Stimulated activated CD4-positive, alpha-beta T cell treated with anti-CD3 and anti-CD28 coated beads, Interleukin-1b, Interleukin-23, amount 100 ng/mL, for 1 hour (primary cell): ENCODE measurements at places on chromosomes 4 and X.

DNA sequence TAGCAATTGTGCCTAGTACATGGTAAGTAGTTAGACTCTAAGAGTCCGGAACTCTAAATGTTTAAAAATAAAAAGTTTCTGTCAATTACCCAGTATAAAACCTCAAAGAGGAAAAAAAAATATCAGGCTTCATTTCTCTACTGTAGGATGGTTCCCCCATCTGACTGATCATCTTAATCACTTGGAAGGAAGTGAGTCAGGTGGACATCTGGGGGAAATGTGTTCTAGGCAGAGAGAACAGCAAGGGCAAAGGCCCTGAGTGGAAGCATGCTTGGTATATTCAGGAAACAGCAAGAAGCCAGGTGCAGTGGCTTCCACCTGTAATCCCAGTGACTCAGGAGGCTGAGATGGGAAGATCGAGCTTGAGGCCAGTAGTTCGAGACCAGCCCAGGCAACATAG lies 2.9 kb upstream of the EIF1AX start:
- no peak for DNase-seq

DNA sequence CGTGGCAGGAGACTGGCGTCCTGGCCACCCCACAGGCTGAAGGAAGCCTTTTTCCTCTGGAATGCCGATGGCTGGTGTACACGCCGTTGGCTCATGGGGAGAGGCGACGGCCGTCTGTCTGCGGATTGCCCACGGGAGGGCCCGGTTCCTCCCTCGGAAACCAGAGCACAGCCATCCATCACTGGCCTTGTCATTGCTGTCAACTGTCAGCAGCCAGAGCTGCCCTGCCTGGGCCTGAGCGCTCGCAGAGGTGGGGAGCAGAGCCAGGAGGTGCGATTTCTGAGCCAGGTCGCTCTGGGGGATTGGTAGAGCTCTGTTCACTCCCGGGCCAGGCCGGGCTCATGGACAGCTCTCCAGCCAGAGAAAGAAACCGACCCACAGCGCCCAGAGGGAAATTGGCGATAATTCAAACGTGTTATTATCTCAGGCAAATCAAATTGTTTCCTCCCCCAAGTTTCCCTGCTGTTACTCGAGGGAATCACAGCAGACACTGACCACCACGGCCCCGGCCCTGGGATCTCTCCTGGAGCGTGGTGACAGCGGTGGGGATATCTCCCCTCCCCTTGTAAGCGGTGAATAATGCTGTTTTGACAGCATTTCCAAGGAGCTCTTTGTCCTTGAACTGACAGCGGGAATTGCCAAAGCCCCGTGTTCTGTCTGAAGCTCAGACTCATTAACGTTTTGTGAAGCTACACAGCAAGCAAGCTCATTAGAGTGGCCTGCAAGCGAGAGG lies 220.9 kb upstream of the PSAPL1 start:
- DNase-seq, result no peak

DNA sequence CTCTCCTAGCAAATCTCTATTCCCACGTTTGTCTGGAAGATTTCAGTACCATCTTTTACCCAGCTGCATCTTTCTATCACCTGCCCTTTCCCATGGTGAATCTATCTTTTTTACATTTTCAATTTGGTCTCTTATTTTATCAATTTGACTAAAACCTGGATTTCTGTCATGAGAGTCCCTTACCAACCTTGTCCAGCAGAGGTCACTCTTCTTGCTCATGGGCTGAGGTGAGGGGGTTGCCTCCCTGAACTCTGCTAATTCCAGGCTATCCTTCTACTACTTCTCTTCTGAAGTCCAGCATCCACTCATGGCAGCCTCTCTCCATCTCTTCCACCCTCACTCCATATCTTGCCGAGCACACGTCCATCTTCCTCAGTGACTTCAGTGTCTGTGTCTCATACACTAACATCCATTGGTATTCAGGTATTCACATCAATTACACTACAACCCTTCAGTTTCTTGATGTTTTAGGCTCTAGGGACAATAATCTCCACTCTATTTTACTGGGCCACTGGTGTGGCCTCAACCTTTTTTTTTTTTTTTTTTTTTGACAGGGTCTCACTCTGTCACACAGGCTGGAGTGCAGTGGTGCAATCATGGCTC lies 17.8 kb upstream of the ZNF827 start:
- no peak for DNase-seq

GRCh38 chrX:116239944-116240840 lies 69.6 kb downstream of the AGTR2 start:
- no peak for DNase-seq

DNA sequence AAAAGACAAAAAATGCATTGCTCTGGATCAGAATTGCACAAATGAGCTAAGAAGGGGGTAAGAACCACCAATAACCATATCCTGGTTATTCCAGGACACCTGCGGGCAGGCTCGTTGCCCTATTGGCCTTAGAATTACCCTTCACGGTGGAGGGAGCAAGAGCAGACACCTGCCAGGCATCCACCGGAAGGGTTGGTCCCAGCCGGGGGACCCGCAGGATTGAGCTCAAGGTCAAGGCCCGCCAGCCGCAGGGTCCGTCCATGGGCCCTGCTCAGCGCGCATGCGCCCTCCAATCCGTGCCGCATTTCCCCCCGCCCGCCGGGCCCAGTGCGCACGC lies 575 bp downstream of the SLC25A6 start:
- no peak for DNase-seq

GRCh38 chrX:21658152-21658737 lies at the start of gene KLHL34:
TSS of gene KLHL34 (minus strand) at chrX:21658330. CDS start at chrX:21657788, 542 bp downstream.
- no peak for DNase-seq

GRCh38 chrX:103918050-103918449 lies 44.4 kb upstream of the TMSB15B start:
- DNase-seq, result no peak

DNA sequence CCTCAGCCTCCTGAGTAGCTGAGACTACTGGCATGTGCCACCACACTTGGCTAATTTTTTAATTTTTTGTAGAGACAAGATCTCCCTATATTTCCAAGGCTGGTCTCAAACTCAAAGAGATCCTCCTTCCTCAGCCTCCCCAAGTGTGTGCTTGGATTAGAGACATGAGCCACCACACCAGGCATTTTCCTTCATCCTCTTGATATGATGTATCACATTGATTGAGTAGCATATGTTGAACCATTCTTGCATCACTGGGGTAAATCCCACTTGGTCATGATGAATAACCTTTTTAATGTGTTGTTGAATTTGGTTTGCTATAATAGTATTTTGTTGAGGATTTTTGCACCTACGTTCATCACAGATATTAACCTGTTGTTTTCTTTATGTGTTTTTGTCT lies 24.2 kb upstream of the PPM1K start:
- DNase-seq, result no peak

- no peak for DNase-seq
Measured at GRCh38 chr4:151105454-151106032, 6.1 kb downstream of the RPS3A start.

GRCh38 chr4:26272654-26273615 lies 47.9 kb upstream of the RBPJ start:
- no peak for DNase-seq

- no peak for DNase-seq
Measured at GRCh38 chr4:180634306-180634705, 1608.9 kb upstream of the TENM3 start.

DNA sequence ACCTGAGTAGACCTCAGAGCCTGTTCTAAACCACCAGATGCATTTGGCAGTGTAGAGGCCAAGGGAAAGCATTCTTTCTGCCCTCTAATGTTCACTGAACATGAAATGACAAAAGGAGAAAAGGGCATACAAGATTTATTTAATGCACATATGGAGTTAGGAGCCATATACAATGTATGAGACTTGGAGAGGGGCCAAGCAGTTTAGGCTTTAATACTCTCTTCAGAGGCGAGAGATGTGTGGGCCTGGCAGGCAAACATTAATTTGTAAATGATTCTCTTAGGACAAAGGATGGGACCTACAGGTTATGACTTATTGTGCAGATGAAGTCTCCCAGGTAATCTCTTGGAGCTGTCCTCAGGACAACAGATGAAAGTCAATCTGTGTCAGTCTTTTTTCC lies 631.9 kb downstream of the ADGRL3 start:
- no peak for DNase-seq

- no peak for DNase-seq
Measured at GRCh38 chr4:140497747-140498636, at the start of gene MGAT4D. TSS of gene MGAT4D (minus strand) at chr4:140498293. CDS start at chr4:140498222, 71 bp downstream.

- peak; percentile 45 for DNase-seq
Measured at GRCh38 chrX:12946838-12947544, 27.9 kb upstream of the TMSB4X start.

GRCh38 chr4:144757969-144758368 lies 112.0 kb downstream of the HHIP start:
- DNase-seq, result no peak

DNA sequence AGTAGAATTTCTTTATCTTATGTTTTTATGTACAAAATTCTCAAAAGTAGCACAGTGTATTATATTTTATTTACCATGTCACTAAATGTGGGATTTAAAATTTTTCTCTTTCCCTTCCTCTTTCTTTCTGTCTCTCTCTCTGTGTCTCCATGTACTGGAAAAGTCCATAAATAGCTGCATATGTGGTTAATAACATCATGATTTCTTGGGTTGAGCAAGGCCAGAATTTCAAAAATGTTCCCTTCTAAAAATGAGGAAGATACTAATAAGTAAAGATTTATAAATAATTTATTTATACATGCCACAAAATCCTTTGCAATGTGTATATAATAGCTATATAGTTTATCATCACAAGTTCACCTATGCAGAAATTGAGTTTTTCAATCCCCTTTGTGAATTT lies 29.1 kb upstream of the DKK2 start:
- DNase-seq, result no peak

DNA sequence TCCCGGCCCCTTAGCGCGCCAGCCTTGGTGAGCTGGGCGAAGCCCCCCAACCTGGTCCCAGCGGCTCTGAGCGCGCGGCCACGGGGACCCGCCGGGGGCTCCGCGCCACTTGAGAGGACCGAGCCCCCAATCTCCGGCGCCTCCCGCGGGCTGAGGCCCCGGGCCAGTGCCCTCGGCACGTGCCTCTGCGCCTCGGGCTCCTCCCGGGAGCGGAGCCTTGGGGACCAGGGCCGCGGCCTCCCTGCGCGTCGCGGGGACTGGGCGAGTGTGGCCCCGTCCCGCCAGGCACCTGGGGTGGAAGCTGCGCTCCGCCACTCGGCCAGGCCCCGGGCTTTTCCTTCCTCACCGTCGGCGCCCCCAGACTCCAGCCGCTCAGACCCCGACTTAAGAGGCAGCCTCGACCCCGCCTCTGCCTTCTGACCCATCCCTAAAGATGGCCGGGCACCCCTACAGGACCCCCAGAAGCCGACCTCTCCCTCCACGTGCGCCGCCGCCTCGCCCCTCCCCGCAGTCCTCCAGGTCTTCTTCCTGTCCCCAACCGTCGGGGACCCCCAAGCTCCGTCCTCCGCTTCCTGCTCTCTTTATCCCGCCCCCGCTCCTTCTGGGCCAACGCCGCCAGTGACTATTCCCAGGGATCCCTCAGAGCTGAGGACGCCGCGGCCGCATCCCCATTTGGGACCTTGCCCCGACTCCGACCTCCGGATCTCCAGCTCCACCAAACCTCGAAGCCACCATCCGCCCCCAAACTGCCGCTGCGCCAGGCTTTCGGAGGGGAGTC lies 752 bp downstream of the ERAS start:
- DNase-seq, result no peak

- DNase-seq, result no peak
Measured at GRCh38 chr4:7772711-7773385, 166.8 kb downstream of the AFAP1 start.

- DNase-seq, result no peak
Measured at GRCh38 chr4:74975848-74976824, 43.2 kb downstream of the PARM1 start.

- DNase-seq, result no peak
Measured at GRCh38 chrX:112768563-112768962, 72.1 kb downstream of the AMOT start.

DNA sequence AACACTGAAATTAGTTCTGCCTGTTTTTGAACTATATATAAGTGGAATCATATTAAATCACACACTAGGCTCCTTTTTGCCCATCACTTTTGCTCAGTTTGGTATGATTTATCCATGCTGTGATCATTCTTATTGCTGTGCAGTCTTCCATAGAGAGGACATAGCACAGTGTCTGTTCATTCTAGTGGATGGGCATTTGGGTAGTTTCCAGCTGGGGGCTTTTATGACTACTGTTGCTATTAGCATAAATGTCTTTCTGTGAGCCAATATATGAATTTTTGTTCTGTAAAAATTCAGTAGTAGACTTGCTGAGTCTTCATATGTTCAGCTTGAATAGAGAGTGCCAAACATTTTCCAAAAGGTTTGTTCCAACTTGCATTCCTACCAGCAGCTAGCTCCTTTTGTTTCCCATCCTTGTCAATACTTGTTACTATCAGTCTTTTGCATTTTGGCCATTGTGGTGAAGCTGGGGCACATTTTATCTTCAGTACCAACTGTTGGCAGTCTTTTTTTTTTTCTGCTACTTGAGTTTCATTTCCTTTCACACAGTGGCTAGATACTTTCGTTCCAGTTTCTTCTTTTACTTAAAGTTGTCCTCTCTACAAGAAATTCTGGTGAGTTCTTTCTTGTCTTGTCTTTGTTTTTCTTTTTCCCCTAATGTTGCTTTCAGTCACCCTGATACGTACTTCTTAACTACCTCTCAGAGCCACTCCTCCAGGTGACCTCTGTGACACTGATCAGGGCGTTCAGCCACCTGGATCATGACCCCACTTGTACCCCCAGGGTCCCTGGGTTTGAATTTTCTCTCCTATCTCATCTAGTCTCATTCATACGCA lies 87.0 kb downstream of the ANXA3 start:
- DNase-seq, result no peak

DNA sequence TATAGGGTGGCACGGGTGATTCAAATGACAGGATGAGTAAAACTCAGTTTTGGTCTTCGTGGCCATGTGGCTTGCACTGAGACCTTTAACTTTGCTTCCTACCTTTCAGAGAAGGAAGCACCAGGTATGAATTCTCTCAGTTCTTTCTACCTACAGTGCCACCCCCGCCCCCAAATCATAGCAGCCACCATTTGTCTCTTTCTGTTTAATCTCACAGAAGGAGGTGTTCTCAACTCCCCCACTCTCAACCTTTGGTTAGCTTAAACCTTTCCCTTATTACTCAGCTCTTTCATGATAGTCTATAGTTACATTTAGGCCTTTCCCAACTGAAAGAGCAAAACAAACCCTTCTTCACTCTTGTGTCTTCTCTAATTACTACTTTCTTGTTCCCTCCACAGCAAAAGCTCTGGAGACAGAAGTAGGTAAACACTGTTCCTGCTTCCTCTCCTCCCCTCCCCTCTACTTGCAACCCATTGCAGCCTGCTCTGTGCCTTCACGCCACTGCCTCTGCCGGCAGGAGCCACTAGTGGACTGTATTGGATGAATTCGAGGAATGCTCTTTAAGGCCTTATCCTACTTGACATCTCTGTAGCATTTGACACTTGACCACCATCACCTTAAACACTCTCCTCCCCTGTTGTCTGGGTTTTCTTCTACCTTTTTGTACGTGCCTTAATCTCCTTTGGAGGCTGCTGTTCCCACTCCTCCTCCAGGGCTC lies 123.7 kb downstream of the AFF1 start:
- DNase-seq, result peak; percentile 24

DNA sequence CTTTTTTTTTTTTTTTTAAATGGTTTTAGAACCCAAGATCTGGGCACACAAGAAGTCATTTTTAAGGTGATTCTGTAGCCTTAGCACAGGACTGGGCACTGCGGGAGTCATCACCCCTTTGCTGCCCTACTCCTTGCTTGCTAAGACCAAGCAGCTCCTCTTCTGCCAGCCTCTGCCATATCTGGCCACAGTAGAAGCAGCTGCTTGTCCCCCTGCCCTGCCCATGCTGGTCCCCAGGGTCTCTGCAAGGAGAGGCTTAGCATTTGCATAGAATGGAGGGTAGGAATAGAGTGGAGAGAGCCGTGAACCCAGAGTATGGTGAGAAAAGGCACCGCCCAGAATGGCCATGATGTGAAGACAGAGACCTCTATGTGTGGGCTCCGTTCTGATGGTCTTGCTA lies 109.3 kb downstream of the ADRA2C start:
- no peak for DNase-seq

- DNase-seq, result no peak
Measured at GRCh38 chr4:44447563-44448504, 775 bp downstream of the KCTD8 start.
